ENCODE measurements at places on chromosomes 7 and 10.

- DNase-seq: no peak
These were observed 37.9 kb upstream of the ABCB5 start for GRCh38 chr7:20577441-20578071.

DNA sequence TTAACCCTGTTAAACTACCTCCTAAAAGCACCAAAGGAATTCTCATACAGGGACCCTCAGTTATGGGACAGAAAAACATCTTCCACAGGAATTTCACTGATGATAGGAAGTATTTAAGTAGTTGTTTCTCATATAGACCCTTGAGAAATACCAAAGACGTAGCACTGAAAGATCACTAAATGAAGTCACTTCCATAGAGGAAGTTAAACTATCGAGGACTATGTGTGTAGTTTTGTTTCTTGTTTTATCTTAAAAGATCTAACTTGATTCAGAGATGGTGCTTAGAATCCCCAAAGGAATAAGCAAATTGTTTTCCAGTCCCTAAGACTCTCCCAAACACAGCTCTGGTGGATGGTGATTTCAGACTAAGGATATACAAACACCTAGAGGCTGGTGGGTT lies 94.8 kb upstream of the AFAP1L2 start:
- no peak for DNase-seq

GRCh38 chr7:139995017-139995915 lies 67.5 kb downstream of the PARP12 start:
- DNase-seq: no peak

DNA sequence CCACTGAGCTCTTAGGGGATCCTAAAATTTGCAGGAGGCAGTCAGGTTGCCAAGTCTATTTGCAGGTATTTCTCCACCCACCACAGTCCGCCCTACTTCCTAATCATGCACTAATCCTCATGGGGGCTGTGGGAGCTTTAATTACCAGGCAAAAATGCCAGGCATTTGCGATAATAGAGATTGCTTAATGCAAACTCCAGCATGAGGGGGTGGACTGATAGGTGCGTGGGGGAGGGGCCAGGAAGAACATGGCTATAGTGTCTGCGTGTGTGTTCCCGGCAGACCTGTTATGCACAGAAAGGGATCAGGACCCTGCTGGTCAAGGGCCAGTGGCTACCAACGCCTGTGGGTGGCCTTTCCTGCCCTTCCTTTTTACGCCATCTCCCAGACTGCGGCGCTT lies 15.6 kb upstream of the AQP1 start:
- DNase-seq: no peak

DNA sequence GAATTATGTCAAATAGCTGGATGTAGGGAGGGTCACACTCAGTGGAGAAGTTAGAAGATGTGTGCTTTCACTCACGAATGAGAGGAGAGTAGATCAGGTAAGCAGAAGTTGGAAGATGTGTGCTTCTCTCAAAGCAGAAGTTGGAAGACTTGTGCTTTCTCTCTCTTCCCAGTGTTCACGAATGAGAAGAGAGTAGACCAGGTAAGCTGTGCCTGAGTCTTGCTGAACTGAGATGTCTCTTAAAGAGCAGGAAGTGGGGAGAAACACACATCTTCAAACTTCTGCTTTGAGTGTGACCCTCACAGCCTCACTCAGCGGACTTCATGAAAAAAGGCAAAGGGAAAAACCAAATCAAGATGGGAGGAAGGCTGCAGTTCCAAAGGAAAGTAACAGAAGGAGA lies 7.0 kb upstream of the TMEM243 start:
- no peak for DNase-seq

DNA sequence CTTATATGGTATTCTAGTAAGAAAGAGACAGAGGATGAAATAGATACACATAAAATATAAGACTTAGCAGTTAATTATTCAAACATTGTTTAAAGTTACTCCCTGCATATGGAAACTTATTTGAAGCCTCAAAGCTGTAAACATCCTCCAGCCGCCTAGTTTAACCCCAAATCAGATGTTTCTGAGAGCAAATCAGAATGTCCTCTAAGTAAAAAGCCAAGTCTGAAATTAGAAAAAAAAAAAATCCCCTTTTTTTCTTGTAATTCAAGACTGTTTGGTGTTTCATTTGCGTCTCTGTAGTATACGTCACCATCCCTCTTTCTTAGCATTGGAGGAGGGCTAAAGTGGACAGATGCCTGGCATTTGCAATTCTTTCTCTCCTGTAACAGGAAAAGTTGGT lies 46.4 kb downstream of the TMEM26 start:
- DNase-seq: no peak

DNA sequence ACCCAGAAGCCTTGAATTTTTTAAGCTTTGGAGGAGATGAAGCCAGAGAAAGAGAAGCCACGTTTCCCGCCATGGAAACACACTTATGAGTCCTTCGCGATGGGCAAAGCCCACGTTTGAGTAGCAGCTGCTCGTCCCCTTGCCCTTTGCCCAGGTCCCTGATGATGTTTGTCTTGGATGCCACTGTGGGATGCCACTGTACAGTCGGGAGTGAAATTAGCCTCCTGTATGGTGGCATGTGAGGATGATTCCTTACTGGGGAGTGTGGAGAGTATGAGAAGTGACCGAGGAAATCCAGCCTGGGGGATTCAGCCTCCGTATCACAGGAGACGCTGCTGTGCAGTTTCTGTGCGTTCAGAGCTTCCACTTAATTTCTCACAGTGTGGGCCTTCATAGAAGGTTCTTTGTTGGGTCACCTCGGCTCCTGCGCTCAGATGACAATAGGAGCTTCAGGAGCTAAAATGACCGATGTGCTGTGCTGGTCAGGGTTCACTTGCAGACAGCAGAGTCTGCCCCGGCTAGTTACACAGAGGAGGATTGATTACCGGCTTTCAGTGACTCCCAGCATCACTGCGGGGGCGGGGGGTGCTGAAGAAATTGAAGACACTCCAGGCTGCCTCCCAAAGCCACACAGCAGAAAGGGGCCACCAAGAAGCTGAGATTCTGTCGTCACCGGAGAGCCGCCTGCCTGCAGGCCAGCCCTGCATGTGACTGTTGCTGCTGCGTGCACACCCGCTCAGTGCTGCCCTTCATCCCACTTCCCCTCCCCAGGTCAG lies 122.1 kb upstream of the SFMBT2 start:
- DNase-seq: no peak

GRCh38 chr10:100996678-100997359 lies 2.8 kb upstream of the LZTS2 start:
- DNase-seq: no peak

DNA sequence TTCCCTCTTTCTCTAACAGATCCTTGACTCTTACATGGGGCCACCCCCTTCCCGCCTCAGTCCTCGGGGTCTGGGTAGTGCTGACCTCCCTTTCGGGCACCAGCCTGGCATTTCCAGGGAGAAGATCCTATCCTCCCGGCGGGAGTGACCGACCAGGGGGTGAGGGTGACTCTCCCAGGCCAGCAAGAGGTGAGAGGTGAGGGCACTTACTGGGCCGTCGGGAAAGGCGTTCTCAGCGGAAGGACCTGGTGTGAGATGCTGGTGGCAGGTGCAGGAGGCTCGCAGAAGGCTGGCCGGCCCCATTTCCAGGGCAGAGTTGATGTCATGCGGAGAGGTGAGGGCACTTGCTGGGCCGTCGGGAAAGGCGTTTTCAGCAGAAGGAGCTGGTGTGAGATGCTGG lies 4.2 kb upstream of the FOXL3 start:
- DNase-seq: no peak

DNA sequence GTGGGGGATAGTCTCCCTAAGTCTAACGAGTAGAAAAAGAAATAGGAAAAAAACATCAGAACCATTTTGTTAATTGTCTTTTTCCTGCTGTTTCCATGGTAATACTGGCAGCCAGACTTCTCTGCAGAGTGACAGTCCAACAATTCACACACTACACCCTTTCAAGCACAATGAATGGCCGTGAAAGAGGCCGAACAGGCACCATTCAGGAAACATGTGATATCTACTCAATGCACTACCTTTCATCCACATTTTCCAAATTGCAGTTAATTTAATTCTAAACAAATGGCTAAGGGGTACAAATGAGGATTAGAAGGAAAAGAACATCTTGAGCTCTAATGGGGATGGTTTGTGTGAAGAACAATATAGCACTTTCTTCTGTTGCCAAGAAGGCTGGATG lies 358.5 kb upstream of the ANKRD30A start:
- no peak for DNase-seq

DNA sequence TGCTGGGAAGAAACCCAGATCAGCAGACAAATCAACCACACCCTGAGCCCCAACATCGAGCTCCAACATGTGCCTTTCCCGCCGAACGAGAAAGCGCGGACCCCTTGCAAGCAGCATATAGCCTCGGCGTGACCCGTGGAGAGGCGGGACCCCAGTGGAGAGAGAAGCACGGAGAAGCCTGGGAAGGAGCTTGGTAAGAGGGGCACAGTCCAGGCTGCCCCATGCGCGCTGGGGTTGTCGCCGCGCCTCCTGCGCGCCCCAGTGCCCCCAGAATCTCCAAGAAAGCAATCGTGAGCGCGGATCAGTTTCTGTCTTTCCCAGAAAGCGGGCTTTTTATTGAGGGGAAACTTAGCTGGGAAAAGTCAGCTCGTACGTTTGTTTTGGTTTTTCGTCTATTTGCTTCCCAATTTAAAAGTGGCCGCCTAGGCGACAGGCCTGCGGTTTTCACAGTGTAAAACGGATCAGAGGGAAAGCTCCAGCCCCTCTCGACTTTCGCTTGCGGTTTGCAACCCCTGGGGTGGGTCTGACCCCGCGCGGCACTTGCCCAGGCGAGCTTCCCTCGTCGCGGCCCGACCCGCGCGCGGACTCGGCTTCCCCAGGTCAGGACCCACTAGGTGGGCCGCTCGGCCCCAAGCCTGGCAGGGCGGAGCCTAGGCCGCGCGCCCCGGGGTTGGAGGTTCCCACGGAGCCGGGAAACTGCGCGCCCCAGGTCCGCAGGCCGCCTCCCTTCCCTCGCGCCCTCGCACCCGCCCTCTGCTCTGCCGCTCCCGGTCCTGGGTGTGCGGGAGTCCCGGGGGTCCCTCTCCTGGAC lies 31.1 kb downstream of the SKIDA1 start:
- no peak for DNase-seq

- DNase-seq: no peak
These were observed 61.8 kb downstream of the NRP1 start for GRCh38 chr10:33272635-33273034.

GRCh38 chr7:99837649-99838361 lies 10.0 kb downstream of the CYP3A43 start:
- no peak for DNase-seq

GRCh38 chr10:119178372-119179119 lies at the start of gene PRDX3:
TSS of gene PRDX3 (minus strand) at chr10:119178812. CDS start at chr10:119178790, 22 bp downstream.
- DNase-seq: peak; percentile 85

DNA sequence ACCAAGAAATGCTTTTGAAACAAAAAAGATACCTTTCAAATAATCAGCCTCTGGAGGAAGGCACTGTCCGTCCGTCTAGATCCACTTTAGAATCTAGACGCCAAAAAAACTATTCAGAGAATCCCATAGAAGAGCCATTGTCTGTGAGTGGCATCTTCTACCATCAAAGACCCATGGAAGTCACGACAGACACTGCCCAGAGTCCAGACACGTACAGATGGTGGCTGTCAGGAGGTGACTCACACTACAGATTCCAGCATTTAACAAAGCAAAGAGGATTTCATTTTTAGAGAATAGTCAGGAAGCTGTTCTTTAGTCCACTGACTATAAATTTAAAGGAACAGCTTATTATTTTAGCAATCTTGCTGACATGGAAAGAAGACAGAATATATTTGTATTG lies 11.7 kb downstream of the C1QL3 start:
- no peak for DNase-seq

GRCh38 chr10:62610649-62611229 lies 193.8 kb upstream of the ADO start:
- peak; percentile 49 for DNase-seq

GRCh38 chr7:50389961-50390360 lies 60.2 kb downstream of the FIGNL1 start:
- DNase-seq: no peak

- no peak for DNase-seq
These were observed 110.0 kb upstream of the TRIM24 start for GRCh38 chr7:138349841-138350700.

DNA sequence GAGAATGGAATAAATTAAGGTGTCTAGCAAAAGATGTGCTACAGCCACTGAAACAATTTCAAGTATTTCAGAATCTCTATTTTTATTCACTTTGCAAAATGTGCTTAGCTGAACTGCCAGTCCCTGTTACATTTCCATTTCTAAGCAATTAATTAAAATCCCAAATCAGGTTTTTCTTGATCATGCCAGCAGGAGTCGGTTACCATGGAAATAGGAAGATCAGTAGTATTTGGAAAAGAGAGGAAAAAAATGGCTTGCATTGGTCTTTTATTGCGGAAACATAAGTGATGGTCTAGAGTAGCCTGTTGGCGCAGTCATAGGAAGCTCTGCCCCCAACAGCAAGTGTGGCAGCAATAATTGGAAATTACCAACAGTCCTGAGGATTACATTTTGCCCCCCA lies 867.1 kb downstream of the GATA3 start:
- no peak for DNase-seq

DNA sequence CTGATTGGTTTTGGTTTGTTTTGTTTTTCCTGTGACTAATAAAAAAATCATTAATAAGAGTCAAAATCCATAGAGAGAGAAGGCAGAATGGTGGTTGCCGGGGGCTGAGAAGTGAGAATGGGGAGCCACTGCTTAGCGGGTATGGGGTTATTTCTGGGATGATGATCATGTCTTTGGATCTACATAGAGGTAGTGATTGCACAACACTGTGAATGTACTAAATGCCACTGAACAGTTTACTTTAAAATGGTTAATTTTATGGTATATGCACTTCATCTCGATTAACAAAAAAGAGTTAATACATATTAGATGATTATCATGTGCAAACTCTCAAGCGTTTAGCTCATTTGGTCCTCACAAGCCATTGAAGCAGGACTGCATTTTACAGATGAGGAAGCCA lies 342.9 kb downstream of the ELMO1 start:
- DNase-seq: no peak

DNA sequence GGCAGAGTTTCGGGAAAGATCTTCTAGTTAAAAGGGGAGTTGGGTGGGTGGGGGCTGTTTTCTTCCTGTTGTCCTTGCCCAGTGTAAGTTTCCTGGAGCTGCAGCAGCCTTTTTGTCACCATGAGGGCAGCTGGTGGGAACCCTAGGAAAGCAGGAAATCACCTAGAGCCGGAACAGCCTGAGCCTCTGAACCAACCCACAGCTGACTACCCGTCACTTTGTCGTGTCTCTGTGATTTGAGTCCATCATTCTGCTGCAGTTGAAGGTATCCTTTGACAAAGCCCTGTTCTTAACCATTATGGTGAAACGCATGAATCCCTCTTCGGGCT lies 1.2 kb upstream of the C10orf143 start:
- DNase-seq: no peak
